Bronchial epithelial cell (primary cell): ENCODE measurements at places on chromosomes 7 and 10. TPM values are rescaled to one million over a fixed set of nuclear protein-coding genes. Genes with fewer than 3 reads are reported as not detected.

DNA sequence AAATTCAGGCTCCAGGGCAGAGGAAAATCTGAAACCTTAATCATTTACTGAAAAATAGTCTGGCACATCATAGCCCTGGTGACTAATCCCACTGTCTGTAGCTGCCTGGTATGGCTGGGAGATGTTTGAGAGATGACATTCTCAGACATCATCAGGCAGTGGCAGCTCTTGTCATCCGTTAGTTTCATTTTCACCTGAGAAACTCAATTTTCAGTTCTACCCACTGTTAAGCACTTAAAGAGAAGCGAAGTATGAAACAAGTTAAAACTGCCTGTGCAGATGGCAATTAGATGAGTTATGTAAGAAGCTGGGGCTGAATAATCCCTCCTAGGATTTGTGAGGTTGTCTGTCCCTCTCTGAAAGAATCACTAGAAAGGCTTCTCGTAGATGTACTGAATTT lies 150.2 kb downstream of the NSUN6 start:
- DNase-seq: peak; percentile 23

DNA sequence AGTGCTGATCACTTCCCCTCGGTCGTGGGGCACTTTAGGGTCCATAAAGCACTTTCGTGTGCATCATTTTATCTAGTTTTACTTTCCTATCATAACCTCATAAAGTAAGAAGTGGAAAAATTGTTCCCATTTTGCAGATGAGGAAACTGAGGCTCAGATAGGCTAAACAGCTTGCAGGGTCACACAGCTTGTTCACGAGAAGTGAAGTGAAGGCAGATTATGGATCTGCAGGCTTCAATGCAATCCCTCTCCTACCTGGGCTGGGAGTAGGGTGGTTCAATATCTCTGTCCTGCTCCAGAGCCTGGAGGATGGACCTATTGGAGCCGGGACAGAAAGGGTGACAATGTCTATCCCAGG lies 10.8 kb upstream of the ZNF467 start:
- DNase-seq: no peak

DNA sequence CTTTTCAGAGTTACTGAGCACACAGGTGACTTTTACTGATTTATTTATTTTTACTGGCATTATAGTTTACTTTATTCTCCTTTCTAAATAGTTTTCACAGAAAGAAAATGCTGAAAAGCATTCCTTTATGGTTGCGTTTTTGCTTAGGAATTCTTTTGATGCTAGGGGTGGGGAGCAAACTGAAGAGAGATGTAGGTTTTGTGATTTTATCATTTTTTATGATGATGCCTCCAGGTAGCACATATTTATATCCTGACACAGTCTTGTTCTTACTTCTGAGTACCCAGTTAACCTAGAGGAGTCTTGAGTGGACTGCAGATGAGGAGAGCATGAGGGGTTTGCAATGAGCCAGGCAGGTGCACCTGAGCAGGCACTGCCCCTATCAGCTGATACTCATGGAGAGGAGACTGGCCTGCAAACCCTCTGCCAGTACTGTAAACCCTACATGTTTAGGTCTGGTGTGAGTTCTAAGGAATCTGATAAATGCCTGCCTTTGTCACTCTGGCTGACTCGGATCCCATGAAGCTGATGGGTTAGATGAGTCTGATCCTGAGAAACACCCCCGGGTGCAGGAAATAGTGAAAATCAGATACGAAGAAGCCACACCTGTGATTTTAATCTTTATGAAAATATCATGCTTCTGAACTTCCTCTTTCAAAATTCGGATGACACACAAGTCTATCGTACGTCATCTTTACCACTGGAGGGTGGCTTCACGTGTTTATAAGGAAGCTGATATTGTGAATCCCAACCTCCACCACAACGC lies 302.9 kb downstream of the WDR37 start:
- DNase-seq: no peak

DNA sequence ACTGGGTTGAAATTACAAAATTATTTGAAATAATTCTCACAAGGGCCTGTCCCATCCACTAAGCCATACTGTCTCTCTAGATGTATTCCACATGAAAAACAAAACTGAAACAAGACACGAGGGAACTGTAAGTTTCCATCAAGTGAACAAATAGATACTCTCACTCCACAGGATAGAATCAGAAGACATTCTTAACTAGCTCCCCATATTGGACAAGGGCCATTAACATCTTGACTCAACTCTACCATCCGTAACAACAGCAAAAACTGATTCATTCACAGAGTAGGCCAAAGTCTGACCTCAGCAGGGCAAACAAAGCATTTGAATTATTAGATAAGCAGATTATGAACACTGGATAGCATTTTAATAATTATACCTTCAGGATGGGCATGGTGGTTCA lies 29.1 kb downstream of the UBE2H start:
- peak; percentile 67 for DNase-seq

GRCh38 chr7:75738975-75739795 lies 444 bp upstream of the HIP1 start:
- peak; percentile 78 for DNase-seq

DNA sequence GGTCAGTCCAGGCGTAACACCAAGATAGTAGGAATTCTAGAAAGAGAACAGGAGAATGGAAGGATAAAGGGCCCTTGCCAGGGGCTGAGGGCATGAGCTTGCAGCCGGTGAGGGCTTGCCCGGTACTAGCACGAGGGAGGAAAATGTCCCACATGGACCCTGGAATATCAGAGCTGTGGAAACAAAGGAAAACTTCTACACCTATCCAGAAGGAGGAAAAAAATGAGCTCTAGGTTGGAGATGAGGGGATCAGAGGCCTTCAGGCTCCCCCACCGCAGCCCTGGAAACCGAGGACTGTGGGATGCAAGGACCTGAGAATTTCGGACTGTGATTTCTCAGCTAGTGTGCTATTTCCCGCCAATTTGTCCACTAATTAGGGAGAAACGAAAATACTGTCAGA lies 22.1 kb downstream of the RAMP3 start:
- DNase-seq: no peak

ZNF239 gene
- 0.26 and 2.6 TPM in 2 replicates for total RNA-seq

COL26A1 gene
- not detected in 2 replicates for total RNA-seq

SKIDA1 gene
- total RNA-seq: under 0.01 and 0.13 TPM in 2 replicates
